ENCODE measurements at places on chromosomes 2 and 18. TPM values are rescaled to one million over a fixed set of nuclear protein-coding genes. Genes with fewer than 3 reads are reported as not detected.

The EVX2 gene
- total RNA-seq, result not detected

The TUBB8B gene
- not detected for total RNA-seq

The SERPINB11 gene
- not detected for total RNA-seq

The CHRND gene
- total RNA-seq, result not detected

The OSR1 gene
- 0.31 TPM for total RNA-seq

The C2orf81 gene
- total RNA-seq, result 1.6 TPM

The GATA6 gene
- total RNA-seq, result not detected

The WNT10A gene
- total RNA-seq, result not detected

The TMEM163 gene
- total RNA-seq, result 19.1 TPM

The COL4A3 gene
- 2.5 TPM for total RNA-seq

The LYG2 gene
- not detected for total RNA-seq

The SERPINB4 gene
- total RNA-seq, result not detected

The ADRA2B gene
- not detected for total RNA-seq

The FBXO36 gene
- total RNA-seq, result 8.1 TPM

The DPP10 gene
- total RNA-seq, result 101 TPM

The ZNF396 gene
- 4.4 TPM for total RNA-seq

The STARD6 gene
- not detected for total RNA-seq

The REG1B gene
- total RNA-seq, result not detected

The CTLA4 gene
- not detected for total RNA-seq

The CNGA3 gene
- total RNA-seq, result 6.3 TPM

The HOXD10 gene
- total RNA-seq, result not detected

The ANKRD29 gene
- 5.3 TPM for total RNA-seq

The KLHL30 gene
- total RNA-seq, result not detected

The CRYGD gene
- not detected for total RNA-seq

The RBM43 gene
- 1.6 TPM for total RNA-seq
